ENCODE measurements at places on chromosomes 2 and 18.

DNA sequence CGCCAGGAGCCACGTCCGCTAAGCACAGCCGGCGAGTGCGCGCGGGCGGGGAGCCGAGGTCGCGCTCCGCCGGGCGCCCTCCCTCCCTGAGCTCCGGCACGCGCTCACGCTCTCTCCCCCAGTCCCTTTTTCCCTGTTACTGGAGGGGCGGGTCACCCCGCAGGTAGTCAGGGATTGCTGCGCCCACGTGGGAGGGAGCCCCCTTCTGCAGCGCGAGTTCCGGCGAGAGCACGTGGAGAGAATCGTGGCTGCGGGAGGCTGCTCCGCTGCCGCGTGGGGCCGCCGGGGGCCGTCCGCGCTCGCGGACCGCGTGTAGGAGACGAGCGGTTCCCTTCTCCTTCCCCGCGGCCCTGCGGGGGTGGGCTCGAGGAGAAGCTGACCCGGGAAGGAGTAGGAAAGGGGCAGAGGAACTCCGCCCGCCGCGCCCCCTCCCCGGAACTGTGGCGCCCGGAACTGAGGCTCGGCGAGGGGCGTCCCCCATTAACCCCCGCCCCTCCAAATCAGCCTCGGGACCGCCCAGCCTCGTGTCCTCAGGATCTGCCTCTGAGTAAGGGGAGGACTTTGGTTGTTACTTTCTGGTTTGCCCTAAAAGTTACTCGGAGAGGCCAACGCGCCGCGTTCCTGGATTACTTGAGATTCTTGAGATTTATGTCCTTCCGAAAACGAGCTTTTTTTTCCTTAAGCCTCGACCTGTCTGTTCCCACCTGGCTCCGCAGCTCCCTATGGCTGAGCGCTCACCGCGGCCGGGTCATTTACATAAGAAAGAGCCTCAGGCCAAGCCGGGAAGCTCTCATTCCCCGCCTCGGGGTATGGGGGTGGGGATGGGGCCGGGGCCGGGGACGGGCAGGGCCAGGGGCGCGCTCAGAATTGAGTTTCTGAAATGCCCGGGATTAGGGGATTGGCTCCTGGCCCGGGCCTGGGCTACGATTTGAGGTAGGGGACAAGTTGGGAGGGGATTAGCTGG is 1.1 kb downstream of the HK2 start:
- DNase-seq: peak; percentile 80

- no peak for DNase-seq
These were observed 10.6 kb downstream of the LRP2 start for GRCh38 chr2:169351725-169352124.

GRCh38 chr2:128237911-128238697 is 80.6 kb downstream of the HS6ST1 start:
- DNase-seq: no peak

- DNase-seq: no peak
These were observed 27.0 kb downstream of the CRYGD start for GRCh38 chr2:208097313-208097712.

DNA sequence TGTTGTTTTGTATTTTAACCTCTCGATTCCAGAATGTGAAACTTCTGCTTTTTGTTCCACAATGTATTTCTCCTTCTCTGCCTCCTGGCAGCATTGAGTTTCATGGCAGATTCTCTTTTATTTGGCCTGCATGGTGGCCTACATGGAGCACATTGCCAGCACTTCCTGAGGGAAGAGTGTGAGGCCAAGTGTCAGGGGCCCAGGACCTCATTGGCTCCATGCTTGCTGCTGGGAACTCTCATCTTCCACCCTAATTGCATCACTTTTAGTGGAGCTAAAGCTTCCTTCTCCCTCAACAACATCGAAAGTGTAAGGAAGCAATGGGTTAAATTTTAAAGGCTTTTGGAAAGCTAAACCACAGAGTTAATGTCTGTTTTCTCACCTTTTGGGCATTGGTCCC is 9.5 kb downstream of the TRIB2 start:
- no peak for DNase-seq

- no peak for DNase-seq
These were observed 113.3 kb downstream of the TFCP2L1 start for GRCh38 chr2:121171625-121172119.

DNA sequence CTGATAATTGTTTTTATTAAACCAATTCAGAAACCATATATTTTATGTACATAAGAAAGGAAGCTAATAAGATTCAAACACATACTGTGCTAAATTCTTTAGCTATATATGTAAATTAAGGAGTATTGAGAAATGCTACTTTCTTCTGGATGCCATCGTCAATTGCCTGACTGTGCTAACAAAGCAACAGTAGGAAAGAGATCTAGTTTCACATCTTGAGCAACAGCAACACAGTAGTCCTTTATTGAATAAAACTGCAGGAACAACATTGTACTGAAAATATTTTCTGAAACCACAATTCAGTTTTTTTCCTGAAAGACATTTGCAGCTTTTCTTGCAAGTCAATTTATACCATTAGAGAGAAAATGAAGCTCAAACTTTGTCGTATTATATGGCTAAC is 1404.9 kb upstream of the SLC39A10 start:
- DNase-seq: no peak

- no peak for DNase-seq
These were observed 189.9 kb upstream of the GALNT5 start for GRCh38 chr2:157067562-157067961.

DNA sequence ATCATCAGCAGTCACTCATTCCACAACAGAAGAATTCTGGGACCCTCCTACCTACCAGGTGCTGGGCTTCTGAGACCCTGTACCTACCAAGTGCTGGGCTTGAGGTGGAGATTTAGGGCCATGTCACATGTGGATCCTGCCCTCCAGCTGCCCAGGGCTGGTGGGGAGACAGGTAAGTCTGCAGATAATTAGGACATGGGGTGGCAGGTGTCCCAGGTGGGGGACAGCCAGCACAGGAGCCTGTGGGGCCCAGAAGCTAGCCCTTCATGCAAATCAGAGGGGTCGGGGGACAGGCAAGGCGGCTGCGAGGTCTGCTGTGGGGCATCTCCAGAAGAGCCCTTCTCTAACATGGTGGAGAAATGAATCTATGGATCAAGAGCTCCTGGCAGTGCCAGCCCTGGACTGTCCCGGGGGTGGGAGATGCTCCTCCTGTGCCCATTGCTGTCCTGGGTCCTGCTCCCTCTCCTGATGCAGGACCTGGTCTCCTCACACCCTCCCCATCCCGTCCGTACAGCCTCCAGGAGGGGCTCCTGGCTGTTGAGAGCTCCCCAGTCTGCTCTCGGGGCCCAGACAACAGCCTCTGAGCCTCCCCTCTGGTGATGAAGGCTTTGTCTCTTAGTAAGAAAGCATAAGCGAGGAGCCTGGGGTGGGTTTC is 106.3 kb upstream of the GLI2 start:
- DNase-seq: no peak

DNA sequence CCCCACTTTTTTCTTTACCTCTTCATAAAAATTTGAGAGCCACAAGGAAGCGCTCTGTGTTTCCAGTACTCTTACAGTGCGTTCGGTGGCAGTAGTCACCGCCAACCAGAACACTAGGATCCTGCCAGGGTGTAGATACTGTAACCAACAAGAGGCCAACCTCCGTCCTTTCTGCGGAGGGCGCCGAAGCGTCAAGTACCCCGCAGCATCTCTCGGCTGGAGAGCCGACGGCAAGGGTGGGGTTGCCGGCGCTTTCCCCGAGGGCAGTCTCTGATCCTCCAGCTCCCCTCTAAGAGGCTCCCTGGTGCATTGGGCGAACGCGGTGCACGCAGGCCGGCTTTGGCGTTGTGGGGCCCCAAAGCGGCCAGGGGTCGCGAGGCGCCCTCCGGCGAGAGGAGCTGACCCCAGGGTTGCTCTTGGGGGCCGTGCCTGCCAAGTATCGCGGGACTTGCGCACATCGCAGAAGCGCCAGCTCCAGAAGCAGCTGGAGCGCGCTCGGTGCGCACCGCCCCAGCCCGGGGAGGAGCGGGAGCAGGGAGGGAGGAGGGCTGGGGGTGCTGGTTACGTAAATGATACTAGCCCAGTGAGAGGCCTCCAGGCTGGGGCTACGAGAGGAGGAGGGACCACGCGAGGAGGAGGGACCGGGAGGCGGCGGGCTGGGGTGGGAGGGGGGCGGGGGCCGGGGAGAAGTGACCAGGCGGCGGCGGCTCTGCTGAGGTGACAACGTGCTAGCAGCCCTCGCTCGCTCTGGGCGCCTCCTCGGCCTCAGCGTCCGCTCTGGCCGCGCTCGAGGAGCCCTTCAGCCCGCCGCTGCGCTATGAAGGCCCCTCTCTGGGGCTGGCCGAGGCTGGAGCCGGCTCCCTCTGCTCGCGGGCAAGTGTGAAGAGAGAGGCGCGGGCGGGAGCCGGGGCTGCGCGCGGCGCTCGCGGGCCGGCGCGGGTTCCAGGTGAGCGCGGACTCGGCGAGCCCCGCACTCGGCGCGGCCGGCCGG is at the start of gene GALNT13:
Gene GALNT13 (plus strand): TSS at position 692 of the 991 bp plus-strand sequence.
- DNase-seq: peak; percentile 41

DNA sequence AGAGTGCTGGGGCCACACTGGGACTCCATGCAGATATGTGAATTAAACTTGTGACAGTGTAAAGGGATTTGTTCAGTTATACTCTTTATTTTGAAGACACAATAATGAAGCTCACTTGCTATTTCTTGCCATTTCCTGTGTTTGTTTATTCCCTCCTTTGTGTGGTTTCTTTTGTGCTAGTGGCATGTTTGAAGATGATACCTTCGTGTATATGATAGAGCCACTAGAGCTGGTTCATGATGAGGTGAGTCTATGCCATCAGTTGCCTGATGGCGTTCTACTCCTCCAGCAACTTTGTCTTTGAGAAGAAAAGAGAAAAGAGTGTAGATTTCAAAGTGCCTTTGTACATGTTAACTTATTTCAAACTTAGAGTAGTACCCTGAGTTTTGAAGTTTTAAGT is 99.2 kb upstream of the FAM237A start:
- DNase-seq: no peak

GRCh38 chr2:236165842-236166795 is 2.1 kb downstream of the GBX2 start:
- no peak for DNase-seq

GRCh38 chr2:1501038-1501851 is 88.0 kb downstream of the TPO start:
- no peak for DNase-seq

DNA sequence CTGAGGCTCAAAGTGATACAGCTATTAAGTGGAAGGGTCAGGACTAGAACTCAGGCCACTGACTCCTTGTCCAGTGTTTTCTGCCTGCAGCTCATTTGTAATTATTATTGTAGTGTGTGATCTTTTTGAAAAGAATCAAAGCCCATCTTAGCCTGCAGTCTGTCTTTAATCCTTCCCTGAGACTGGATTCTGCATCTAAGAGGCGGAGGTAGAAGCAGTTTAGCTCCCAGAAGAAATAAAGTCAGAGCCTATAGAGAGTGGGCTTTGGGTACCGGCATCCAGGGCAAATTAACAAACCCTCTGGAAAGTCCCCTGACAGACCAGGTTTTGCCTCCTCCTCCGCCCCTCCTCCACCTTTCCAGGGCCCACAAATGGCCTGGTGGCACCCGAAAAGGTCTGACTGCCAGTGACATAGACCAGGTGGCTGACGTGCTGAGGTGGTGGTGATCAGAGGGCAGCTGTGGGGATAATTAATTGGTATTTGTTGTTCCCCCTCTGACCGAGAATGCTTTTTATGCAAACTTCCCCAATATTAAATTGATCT is 2.2 kb upstream of the RAX start:
- DNase-seq: no peak

DNA sequence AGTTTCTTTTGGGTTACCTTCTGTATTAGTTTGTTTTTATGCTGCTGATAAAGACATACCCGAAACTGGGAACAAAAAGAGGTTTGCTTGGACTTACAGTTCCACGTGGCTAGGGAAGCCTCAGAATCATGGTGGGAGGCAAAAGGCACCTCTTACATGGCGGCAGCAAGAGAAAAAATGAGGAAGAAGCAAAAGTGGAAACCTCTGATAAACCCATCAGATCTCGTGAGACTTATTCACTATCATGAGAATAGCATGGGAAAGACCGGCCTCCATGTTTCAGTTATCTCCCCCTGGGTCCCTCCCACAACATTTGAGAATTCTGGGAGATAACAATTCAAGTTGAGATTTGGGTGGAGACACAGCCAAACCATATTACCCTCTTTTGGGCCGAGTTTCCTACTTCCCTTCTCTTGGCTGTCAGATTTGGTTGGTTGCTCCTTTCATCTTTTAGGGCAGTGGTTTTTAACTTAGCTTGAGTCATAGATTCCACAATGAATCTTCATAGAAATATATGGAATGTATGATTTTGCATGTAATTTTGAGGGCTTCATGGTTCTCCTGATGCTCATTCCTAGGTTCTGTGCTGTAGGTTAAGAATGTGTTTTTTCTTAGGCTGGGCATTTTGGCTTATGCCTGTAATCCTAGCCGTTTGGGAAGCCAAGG is 44.2 kb downstream of the CEP192 start:
- DNase-seq: no peak
